ENCODE measurements at places on chromosomes 6 and 20.

DNA sequence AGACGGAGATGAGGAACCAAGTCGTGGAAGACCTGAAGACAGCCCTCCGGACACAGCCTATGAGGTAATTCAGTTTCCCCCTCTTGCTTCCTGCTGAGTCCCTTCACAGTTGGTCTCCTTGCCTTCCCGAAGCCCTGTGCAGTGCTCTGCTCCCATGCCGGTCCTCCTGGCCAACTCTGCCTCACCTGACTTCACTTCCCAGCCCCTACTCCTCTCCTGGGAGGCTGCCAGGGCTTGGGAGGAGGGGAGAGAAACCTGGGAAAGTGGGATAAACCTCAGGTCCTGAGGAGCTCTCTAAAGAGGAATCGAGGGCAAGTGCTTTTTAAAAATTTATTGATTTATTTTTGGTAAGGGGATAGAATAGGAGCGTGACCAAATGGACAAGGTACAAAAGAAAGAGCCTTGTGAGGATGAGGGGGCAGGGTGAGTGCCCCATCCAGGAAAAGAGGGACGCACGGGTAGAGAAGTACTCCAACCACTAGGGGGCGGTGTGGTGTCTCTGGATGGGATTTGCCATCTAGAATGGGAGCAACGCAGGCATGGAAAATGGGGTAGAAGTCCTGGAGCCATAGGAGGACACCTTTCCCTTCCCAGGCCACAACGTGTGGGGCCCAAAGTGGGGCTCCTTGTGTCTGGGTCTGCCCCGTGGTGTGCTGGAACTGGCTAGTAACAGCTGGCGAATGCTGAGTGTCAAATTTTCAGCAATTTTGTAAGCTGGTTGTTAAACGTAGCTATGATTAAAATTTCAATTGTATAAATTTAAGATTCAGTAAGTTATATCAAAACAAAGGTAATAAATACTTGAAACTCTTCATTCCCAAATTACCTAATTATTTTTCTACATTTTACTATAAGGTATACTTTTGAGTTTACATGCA is 69.0 kb downstream of the MOCS1 start:
- DNase-seq: peak; percentile 22

DNA sequence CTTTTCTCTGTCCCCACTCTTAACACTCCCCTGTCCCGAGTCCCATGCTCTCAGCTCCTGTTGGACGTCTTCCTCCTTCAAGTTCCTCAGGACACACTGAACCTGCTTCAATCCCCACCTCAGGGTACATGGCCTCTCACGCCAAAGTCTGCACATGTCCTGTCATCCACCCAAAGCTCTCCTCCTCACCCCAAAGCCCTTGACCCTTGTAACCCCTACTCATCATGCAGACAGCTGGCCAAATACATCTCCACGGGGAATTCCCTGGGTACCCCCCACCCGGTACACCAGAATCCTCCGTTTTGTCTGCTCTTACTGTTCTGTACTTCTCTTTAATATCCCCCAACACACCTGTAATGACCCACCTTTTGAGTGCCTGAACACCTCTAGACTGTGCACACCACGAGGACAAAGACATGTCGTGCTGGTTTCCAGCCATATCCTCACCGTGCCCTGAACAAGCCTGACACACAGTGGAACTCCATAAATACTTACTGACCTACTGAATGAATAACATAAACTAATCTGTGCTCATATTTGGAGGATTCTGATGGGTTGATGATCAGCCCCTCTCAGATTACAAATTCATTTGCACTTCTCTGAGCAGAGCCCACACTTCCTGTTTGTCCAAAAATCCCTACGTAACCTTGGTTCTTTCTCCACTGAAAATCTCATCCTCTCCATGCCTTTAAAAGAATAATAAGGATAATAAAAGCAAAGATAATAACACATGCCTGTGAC is 66.8 kb upstream of the EYA2 start:
- DNase-seq: no peak

- DNase-seq: no peak
Measured at GRCh38 chr6:52893221-52893620, 16.3 kb downstream of the GSTA3 start.

GRCh38 chr6:17589406-17590096 is 10.6 kb upstream of the FAM8A1 start:
- DNase-seq: no peak

DNA sequence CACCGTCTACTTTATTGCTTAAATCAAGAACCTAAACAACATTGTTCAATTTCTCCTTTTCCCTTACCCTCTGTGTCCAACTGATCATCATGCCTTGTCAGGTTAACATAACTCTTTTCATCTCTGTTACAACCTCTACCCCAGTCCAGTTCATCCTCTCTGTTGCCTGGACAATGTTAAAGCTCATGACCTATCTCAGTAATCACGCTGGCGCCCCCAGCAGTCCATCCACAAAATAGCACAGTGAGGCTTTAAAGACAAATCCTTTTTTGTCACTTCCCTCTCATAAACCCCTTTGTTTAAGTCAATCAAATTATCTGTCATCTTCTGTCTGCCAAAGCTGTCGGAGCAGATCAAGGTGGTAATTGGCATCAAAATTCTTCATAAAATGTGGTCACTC is 140.1 kb downstream of the QKI start:
- DNase-seq: peak; percentile 38

DNA sequence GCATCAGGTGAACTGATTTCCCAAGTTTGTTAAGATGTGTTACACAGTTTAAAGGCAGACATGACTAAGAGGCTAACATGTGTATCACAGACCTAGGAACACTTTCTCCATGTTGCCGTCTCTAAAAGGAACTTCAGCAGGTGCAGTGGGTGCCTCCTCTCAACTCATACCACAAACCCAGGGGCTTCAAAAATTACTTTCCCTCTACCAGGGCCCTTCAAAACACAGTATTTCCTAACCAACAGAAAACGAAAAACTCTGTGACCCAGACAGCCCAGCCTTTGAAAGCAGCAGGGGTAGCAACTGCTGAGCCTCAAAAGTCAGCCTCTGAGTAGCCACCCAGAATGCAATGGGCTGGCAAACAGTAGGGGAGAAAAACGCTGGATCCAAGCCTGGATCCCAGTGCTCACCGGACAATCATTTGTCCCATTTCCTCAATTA is 28.5 kb downstream of the B4GALT5 start:
- no peak for DNase-seq

DNA sequence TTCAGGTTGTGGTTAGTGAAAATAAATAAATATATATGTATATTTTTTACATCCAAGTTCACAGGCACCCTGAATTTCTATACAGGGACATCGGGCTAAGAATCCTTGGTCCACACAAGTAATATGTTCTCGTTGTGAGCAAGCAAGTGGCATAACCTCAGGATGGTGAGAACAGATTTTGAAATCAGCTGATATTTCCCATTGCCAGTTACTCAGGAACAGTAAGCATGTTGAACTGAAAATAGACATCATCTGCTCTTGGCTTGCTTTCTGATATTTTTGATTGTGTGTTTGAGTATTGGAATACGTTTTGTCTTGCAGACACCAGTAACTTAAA is 87.7 kb downstream of the TRMT6 start:
- no peak for DNase-seq

DNA sequence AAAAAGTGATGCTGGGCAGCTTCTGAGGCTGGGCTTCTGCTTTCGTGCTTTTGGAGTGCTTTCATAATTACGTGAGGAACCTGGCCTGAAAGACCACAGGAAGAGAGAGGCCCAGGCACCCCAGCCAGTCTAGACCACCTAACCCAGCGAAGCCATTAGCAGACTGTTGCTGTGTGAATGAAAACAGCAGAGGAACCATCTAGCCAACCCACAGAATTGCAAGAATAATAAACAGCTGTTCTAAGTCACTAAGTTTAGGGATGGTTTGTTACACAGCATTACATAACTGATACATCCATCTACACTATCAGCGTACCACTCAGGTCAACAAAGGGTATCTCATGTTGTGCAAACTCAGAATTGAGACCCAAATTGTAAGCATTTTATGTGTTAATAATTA is 34.5 kb downstream of the FGD2 start:
- DNase-seq: no peak

- DNase-seq: no peak
Measured at GRCh38 chr6:167212713-167213005, 54.9 kb upstream of the GPR31 start.

- no peak for DNase-seq
Measured at GRCh38 chr6:30344191-30344867, 627 bp upstream of the RPP21 start.

- DNase-seq: no peak
Measured at GRCh38 chr20:24842918-24843715, 106.0 kb upstream of the CST7 start.

GRCh38 chr6:74366634-74367033 is 670.6 kb downstream of the CD109 start:
- DNase-seq: no peak

GRCh38 chr6:20564269-20564668 is 30.0 kb downstream of the CDKAL1 start:
- no peak for DNase-seq

DNA sequence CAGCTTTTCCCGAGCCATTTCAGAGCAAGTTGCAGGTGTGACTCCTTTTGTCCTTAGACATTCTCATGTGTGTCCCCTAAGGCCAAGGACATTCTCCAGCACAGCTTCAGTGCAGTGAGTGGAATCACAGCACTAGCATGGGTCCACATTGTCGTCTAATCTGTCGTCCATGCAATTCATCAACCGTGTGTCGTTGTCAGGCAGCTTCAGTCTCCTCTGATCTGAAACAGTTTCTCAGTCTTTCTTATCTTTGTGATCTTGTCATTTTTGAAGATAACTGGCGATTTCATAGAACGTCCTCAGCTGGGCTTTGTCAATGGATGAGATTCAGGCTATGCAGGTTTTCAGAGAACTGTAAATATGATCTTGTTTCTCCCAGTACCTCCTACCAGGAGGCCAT is 31.7 kb downstream of the CST2 start:
- DNase-seq: no peak

DNA sequence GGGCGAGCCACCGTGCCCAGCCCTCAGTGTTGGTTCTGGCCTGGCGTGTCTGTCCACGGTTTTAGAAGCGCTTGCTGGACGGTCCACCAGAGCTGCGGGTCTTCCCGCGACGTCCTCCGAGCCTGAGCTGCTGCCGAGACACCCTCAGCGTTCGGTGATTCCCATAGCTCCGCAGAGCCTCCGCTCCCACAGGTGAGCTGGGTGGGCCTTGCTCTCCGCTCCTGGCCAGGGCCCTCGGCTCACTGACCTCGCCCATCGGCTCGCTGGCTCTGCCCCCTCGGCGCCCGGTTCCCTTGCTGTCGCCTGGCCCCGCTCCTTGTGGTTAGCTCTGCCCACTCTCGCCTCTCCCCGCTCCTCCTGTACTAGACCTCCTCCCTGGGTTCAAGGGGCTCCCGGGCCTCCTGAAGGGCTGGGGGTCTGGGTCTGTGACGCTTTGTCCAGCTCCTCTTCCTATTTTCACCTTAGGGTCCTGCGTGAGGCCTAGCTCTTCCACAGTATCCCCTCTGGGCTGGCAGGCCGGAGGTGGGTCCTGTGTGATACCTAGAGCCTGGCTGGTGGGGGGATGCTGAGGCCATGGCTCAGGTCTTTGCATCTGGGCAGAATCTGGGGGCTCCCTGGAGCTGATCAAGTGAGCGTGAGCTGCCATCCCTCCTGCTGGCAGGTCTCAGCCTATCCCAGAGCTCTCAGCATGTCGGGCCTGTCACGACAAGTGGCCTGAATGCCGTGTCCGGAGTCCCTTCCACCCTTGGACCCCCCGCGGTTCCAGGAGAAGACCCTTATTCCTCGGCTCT is 5.0 kb upstream of the COX4I2 start:
- DNase-seq: no peak

DNA sequence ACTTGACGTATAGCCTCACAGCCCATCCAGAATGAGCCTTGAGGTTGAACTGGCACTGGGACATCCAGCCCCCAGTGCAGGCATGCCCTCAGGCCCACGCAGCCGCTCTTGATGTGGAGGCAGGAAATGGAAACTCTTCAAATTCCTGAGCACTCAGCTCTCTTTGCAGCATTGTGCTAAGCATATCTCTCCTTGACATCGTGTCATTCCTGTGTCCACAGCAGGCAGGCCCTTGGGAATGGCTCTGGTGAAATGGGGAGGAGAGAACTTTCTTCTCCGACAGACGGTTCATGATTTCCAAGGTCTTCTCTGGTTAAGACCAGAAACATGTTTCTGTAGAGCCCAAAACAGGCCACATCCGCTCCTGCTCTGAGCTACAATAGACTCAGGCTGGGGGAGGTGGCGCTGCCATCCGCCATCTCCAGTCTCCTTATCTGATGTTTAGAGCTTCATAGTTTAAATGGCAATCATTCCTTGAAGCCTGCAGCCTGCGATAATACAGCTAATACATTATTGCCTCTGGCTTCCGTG is 248.8 kb downstream of the CDH4 start:
- no peak for DNase-seq

DNA sequence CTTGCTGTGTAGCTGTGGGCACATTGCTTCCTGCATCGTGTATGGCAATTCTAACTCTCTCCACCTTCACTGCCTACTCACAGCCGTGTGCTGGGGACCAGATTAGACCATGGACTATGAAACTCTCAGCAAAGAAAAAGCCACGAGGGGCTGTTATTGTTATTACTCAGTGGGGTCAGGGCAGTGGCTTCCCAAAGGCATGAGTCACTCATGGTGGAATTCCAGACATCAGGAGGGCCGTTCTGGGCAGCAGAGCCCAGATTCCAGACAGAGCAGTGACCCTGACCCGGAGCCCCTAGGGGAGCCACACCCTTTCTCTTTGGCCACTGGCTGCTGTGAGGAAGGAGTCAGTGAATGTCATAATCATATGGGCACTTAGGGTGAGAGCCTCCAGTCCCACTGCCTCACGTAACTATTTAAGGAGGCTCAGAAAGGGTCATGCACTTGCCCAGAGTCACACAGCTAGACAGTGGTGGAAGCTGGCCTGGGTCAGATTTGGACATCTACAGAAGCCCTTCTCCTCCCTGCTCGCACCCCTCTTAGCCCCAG is 22.2 kb upstream of the CCN5 start:
- no peak for DNase-seq

DNA sequence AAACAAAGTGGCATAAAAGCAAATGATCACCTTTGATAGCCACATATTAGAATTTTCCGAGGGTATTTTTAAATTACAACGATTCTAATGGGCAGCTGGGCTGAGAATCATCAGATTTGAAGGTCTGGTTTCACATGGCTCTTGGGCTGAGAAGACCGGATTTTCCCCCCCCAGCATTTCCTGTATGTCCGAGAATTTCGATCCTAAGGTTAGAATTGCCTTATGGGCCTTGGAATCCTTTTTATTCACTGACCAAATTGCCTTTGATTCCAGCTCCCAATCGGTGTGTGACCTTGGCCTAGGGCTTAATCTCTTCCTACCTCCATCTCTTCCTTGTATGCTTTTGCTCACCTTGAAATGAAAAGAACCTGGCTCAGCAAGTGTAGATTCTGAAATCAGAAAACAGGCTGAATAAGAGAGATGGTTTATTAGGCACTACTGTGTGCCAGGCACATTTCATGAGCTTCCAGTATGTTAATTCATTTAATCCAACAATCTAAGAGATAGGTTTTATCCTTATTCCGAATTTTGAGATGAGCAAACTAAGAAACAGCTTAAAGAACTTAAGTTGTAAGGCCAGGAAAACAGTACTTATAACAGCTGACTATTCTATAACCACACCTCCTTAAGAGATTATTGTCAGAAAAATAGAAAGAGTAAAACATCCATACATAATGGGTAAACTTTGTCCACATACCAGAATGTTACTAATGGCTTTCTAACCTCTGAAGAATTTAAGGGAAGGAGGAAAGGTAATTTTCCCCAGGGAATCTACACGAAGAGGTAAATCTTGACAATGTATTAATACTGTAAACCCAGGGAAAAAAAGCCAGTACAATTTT is 39.4 kb downstream of the HFE start:
- DNase-seq: no peak
